Activated CD4-positive, CD25-positive, alpha-beta regulatory T cell treated with anti-CD3 and anti-CD28 coated beads, Interleukin-2, amount 50 U/mL, for 24 hours (primary cell): ENCODE measurements at places on chromosomes 5 and 9.

- ATAC-seq, result no peak
These were observed 95.7 kb downstream of the NFIB start for GRCh38 chr9:14218253-14218652.

GRCh38 chr9:126173401-126173800 is 153.2 kb upstream of the MVB12B start:
- ATAC-seq, result no peak

GRCh38 chr9:89427621-89428221 is 70.2 kb downstream of the SEMA4D start:
- ATAC-seq, result peak; percentile 83

- peak; percentile 70 for ATAC-seq
These were observed 164.6 kb downstream of the FBXO4 start for GRCh38 chr5:42089705-42090104.

DNA sequence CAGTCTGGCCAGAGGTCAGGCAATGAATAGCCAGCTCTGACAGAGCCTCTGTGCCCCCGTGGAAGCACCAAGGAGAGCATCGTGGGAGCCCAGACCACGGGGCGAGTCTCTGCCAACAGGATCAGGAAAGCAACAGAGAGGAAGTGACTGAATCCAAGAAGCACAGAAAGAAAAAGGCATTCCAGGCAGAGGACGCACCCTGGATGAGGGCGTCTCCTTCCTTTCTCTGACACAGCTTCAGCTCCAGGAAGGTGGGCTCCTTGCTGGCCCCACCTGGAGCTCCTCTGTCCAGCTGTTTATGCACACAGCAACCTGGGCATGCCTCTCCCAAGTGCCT is 16.6 kb downstream of the HK3 start:
- no peak for ATAC-seq

GRCh38 chr5:87589587-87589986 is 176.9 kb upstream of the CCNH start:
- ATAC-seq, result no peak

DNA sequence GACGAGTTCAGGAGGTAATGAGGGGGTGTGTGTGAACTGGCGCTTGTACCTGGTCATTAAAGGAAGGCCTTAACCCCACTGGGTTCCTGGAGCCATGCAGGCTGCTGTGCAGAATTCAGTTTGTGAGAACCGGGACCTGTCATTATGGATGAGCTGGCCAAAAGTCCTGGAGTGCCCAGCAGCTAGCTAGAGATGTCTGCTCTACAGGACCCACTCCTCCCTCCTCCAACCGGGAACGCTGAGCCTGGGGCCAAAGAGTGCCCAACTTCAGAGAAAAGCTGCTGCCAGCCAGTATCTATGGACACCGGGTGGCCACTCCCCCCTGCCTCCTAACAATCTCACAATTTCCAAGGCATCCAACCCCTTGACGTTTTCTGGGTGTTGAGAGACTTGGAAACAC is 1.2 kb downstream of the ENTREP1 start:
- no peak for ATAC-seq

GRCh38 chr9:6780690-6781089 is 22.9 kb downstream of the KDM4C start:
- ATAC-seq, result no peak

DNA sequence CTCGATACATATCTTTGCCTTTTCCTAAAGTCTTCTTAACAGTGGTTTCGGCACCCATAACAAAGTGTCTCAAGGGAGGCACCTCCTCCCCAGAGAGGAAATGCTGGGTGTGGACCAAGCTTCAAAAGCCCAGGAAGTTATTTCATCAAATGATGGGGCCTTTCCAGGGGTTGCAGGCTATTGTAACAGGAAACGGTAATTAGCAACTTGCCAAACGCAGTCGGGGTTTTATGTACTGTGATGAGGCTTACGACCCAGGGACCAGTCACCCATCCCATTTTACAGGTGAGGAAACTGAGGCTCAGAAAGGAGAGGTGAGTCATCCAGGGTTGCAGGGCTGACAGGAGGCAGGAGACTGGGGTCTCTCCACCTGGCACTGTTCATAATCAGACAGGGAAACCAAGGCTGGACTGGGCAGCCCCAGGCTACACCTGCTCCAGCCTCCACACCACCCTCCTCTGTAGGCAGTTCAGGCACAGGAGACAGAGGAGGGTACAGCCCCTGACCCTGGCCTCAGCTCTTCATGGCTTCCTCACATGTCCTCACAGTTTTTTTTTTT is 30.0 kb upstream of the SUSD3 start:
- ATAC-seq, result peak; percentile 63

GRCh38 chr5:77924081-77924480 is 147.9 kb upstream of the TBCA start:
- ATAC-seq, result no peak
